Activated CD4-positive, alpha-beta memory T cell treated with anti-CD3 and anti-CD28 coated beads for 36 hours (primary cell): ENCODE measurements at places on chromosomes 3 and 15. TPM values are rescaled to one million over a fixed set of nuclear protein-coding genes. Genes with fewer than 3 reads are reported as not detected.
A peak's percentile ranks its signal among the peaks of the same experiment; 100 is the strongest.

GRCh38 chr3:108862865-108863798 is 40.5 kb downstream of the TRAT1 start:
- DNase-seq, result peak; percentile 61
- peak overlapping the region; percentile 48 for H3K4me3 ChIP-seq
- peak overlapping the region; percentile 99 for H3K27ac ChIP-seq
- peaks cover 32% of the 10 kb centered on the region for H3K36me3 ChIP-seq
- no peaks in the 10 kb centered on the region for H3K27me3 ChIP-seq
- H3K4me1 ChIP-seq, result peaks cover 46% of the 10 kb centered on the region

- peaks cover 2% of the 10 kb centered on the region for H3K27me3 ChIP-seq
- peak; percentile 13 for DNase-seq
- no peak overlapping the region for H3K27ac ChIP-seq
- H3K4me3 ChIP-seq, result no peak overlapping the region
Measured at GRCh38 chr3:107450254-107450893, 72.4 kb upstream of the BBX start.

DNA sequence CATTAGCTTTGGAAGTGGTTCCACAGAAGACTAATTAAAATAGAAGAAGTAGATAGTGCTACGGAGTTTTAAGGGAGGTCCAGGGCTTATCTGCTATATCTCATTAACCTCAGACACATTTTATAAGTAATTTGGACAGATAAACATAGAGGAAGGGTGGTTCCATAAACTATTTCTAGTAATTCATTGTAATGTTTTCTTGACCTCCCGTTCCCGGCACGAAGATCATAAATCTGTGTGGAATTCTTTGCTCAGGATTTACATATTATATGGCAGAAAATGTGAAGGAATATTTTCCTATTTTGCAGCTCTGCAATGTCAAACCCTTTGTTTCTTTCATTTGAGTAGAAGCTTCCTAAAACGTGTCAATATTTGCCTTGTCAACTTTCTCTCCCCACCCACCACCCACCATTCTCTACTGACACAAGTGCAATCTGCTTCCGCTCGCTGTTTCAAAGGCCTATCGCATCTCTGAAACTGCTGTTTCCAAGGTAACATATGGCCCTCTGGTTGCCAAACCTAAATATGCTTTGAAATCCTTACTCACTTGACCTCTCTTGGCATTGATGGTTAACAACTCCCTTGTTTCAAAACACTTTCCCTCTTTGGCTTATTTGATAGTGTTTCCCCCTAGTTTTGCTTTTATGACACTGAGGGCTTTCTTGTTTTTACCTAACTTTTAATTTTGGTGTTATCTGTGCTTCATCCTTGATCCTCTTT is 21.4 kb upstream of the PLSCR5 start:
- DNase-seq, result no peak
- peaks cover 8% of the 10 kb centered on the region for H3K4me1 ChIP-seq
- no peaks in the 10 kb centered on the region for H3K36me3 ChIP-seq
- no peaks in the 10 kb centered on the region for H3K27me3 ChIP-seq
- H3K27ac ChIP-seq, result no peak overlapping the region

DNA sequence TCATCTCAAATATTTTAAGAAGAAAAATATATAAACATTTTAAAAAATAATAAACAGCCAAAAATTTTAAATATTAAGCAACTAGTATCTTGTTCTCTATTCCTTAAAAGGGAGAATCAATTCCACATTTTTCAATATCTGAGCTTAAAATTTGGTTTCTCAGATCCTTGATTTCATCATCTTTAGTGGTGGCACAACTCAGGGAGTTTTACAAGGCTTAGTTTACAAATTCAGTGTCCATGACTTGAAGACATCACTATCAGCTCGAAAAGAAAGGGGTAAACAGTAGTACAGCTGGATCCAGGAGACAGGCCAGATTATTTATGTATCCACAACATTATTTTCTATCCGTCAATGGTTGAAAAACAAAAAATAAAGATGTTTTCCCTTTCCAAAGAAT is 11.6 kb downstream of the IGF2BP2 start:
- H3K4me3 ChIP-seq, result no peak overlapping the region
- no peaks in the 10 kb centered on the region for H3K36me3 ChIP-seq
- H3K27me3 ChIP-seq, result peaks cover 8% of the 10 kb centered on the region
- H3K4me1 ChIP-seq, result no peaks in the 10 kb centered on the region
- no peak for DNase-seq
- no peak overlapping the region for H3K27ac ChIP-seq

DNA sequence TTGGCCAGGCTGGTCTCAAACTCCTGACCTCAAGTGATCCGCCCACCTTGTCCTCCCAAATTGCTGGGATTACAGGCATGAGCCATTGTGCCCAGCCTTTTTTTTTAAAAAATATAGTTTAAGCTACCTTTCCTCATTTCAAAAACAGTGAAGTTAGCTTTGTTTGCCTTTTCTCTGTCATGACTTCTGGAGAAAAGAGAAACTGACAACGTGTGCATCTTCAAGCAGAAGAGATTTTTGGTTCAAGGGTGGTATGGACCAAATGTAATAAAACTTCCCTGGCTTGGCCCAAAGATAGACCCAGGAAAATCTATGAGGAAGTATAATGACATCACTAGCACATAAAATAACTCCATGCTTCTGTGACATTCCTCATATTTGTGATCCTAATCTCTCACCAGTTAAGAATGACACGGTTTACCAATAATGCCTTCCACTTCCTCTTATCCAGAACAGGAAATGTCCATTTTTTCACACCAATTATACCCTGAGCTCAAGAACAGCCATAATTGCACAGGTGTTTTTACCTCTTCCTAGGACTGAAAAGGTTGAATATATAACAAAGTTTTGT is 781.2 kb upstream of the NR2F2 start:
- H3K27ac ChIP-seq, result no peak overlapping the region
- no peaks in the 10 kb centered on the region for H3K4me1 ChIP-seq
- H3K4me3 ChIP-seq, result no peak overlapping the region
- no peaks in the 10 kb centered on the region for H3K36me3 ChIP-seq

GRCh38 chr15:52021128-52021671 is 2.2 kb downstream of the MAPK6 start:
- peaks cover 9% of the 10 kb centered on the region for H3K36me3 ChIP-seq
- H3K4me3 ChIP-seq, result peak overlapping the region; percentile 95
- H3K4me1 ChIP-seq, result peaks cover 43% of the 10 kb centered on the region
- peak; percentile 81 for DNase-seq
- no peaks in the 10 kb centered on the region for H3K27me3 ChIP-seq
- H3K27ac ChIP-seq, result peak overlapping the region; percentile 98

DNA sequence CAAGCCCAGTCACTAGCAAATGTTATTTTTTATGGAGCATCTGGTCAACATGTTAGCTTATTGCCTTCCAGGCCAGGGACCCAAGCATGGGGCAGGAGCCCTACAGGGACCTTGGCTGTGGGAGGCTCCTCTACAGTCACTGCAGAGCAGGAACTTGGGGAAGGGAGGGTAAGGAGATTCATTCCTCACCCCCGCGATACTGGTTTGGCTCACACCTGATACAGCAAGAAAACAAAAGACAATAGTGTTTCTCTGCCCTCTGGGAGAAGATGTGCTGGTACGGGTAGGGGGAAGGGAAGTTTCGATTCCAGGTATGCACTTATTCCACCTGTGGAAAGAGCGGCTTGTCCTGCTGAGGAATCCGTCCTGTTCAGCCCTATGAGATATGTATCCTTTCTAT is 77.6 kb downstream of the SLC12A8 start:
- no peaks in the 10 kb centered on the region for H3K36me3 ChIP-seq
- peaks cover 26% of the 10 kb centered on the region for H3K27me3 ChIP-seq
- peaks cover 17% of the 10 kb centered on the region for H3K4me1 ChIP-seq
- H3K27ac ChIP-seq, result no peak overlapping the region
- H3K4me3 ChIP-seq, result no peak overlapping the region

GRCh38 chr3:16927485-16927884 is 42.7 kb downstream of the PLCL2 start:
- H3K4me1 ChIP-seq, result peaks cover 66% of the 10 kb centered on the region
- DNase-seq, result no peak
- H3K27ac ChIP-seq, result no peak overlapping the region
- no peaks in the 10 kb centered on the region for H3K27me3 ChIP-seq

DNA sequence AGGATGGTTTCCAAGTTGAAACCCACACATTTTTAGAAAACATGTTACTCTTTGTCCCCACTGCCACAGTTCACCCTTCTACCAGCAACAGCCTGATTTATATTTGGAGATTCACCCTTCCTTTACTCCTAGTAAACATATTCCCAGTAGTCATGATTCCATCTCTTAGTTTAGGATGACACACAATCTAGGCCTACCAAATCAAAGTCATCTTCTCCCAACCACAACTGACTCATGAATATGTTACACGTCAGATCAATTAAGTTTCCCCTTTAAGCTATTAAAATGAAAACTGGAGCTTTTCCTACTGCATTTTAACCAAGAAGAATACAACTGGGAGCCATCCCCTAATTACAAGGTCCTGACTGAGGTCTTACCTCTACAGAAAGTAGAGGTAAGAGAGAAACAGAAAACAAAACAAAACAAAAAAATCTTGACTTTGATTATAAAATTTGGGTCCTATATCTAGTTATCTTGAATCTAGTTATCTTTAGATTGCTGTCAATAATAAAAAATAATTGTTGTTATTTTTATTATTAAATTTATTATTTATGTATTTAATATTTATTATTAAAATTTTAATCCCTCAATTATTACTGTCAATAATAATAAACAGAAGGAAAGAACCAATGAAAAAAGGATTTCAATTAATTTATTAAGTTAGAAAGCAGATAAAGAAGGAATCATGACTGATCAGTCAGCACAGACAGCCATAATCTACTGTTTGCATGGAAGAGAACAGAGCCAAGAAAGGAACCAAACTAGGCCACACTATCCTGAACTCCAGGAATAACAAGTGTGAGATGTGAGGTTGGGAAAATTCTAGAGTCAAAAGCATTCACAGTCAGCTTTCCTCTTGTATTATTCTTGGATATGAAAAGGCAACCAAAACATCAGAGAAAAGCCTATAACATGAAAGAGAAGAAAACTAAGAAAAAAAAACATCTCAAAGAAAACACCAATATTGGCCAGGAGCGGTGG is 12.5 kb downstream of the DPH6 start:
- no peak overlapping the region for H3K4me3 ChIP-seq
- H3K27ac ChIP-seq, result no peak overlapping the region
- H3K27me3 ChIP-seq, result no peaks in the 10 kb centered on the region
- peaks cover 5% of the 10 kb centered on the region for H3K4me1 ChIP-seq
- no peak for DNase-seq

Gene MEGF11
- total RNA-seq, result not detected

GRCh38 chr3:71491154-71491752 is 92.3 kb downstream of the FOXP1 start:
- no peak for DNase-seq
- peak overlapping the region; percentile 79 for H3K27ac ChIP-seq
- peaks cover 87% of the 10 kb centered on the region for H3K4me1 ChIP-seq

DNA sequence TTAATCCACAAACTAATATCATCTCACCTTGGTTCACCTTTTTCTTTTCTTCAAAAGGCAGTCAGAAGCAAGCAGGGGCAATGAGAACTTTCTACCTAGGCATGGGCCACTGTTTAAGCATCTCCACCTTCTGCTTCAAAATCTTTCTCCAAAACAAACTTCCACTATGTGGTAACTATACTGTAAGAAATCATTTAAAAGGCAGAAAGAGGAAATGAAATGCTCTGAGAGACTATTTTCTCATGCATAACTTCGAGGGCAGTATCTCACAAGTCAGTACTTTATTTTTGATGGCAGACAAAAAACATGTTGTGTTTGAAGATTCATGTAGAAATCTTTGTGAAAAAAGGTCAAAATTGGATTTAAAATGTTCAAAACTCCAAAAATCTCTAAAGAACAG is 419.7 kb downstream of the ZBTB20 start:
- H3K27ac ChIP-seq, result no peak overlapping the region
- H3K27me3 ChIP-seq, result no peaks in the 10 kb centered on the region
- H3K36me3 ChIP-seq, result no peaks in the 10 kb centered on the region
- H3K4me3 ChIP-seq, result no peak overlapping the region

Gene DNAH12
- total RNA-seq, result not detected

- H3K4me1 ChIP-seq, result no peaks in the 10 kb centered on the region
- H3K36me3 ChIP-seq, result no peaks in the 10 kb centered on the region
- no peak for DNase-seq
- no peak overlapping the region for H3K4me3 ChIP-seq
- no peak overlapping the region for H3K27ac ChIP-seq
- H3K27me3 ChIP-seq, result peaks cover 6% of the 10 kb centered on the region
Measured at GRCh38 chr3:144018776-144019175, 47.2 kb downstream of the DIPK2A start.

DNA sequence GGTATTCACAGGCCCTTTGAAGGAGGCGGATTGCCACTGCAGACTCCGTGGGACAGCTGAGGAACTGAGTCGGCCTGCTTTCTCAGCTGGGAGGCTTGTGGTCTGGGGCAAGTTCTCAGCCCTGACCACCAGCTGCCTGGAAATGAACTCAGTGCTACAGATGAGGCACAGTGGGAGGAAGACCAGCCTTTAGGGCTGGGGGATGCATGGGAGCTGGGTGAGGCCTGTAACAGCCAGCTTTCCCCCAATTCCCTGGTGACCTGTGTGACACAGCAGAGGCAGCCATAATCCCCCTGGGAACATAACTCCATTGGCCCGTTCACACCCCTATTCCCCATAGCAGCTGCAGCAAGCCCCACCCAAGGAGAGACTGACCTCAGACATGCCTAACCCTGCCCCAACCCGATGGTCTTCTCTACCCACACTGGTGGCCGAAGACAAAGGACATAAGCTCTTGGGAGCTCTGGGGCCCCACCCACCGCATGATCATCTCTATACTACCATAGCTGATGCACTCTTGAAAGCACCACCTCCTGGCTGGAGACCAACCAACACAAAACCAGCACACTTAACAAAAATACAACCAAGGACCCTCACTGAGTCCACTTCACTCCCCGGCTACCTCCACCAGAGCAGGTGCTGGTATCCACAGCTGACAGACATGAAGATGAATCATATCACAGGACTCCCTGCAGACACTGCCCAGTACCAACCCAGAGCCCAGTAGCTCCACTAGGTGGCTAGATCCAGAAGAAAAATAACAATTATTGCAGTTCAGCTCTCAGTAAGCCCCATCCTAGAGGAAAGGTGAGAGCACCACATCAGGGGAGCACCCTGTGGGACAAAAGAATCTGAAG is 24.9 kb downstream of the ZMAT3 start:
- peaks cover 28% of the 10 kb centered on the region for H3K36me3 ChIP-seq
- peaks cover 23% of the 10 kb centered on the region for H3K4me1 ChIP-seq
- no peak overlapping the region for H3K4me3 ChIP-seq
- H3K27ac ChIP-seq, result no peak overlapping the region
- no peak for DNase-seq

Gene FOXB1
- 1.5 TPM for total RNA-seq

GRCh38 chr3:3799173-3800079 is at the start of gene LRRN1:
Gene LRRN1, plus strand, starts transcription at chr3:3799431. Its CDS starts 45,211 bp downstream, at chr3:3844642.
- H3K27ac ChIP-seq, result no peak within 1 kb of the TSS
- H3K4me3 ChIP-seq, result peak within 1 kb of the TSS; percentile 67
- H3K4me1 ChIP-seq, result peaks cover 9% of the 10 kb centered on the region
- peak; percentile 63 for DNase-seq
- peaks cover 42% of the 10 kb centered on the region for H3K27me3 ChIP-seq

DNA sequence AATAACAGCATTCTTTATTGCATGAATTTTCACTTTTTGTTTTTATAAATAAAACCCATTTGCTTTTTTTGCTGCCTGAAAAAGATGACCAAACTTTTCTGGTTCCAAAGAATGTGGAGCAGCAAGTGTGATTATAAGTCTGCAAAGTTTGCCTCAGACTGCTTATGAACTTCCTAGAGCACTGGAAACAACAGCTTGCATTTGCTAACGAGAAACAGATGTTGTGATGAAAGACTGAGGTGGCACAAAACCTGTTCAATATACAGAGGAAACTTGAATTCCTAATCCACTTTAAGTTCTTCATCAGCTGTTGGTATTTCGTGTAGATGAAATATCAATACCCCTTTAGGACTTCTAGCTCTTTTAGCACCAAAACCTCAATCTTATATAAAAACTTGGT is 9.3 kb downstream of the ZPLD1 start:
- no peak for DNase-seq
- peaks cover 3% of the 10 kb centered on the region for H3K27me3 ChIP-seq
- no peak overlapping the region for H3K27ac ChIP-seq
- no peaks in the 10 kb centered on the region for H3K4me1 ChIP-seq
- H3K4me3 ChIP-seq, result no peak overlapping the region
- H3K36me3 ChIP-seq, result no peaks in the 10 kb centered on the region
